A549 treated with ZK216348 at 1 μM for 4 hours (cell line): ENCODE measurements at places on chromosomes 5 and 9. TPM values are rescaled to one million over a fixed set of nuclear protein-coding genes. Genes with fewer than 3 reads are reported as not detected.

CCL28 gene
- total RNA-seq: 0.06 to 0.22 TPM (median 0.14 TPM) in 4 of 5 replicates, not detected in the other

ENTPD8 gene
- total RNA-seq: 0.18 to 0.29 TPM (median 0.19 TPM) in 5 replicates

TMEM232 gene
- total RNA-seq: 0.68 TPM in 1 of 5 replicates, not detected in the others

SLCO4C1 gene
- total RNA-seq: 0.04 TPM in 1 of 5 replicates, not detected in the others

DNAI1 gene
- total RNA-seq: 0.29 TPM in 1 of 5 replicates, not detected in the others

ATP10B gene
- not detected in 5 replicates for total RNA-seq

OCLN gene
- 9.6 to 15.3 TPM (median 10.1 TPM) in 5 replicates for total RNA-seq

SHC3 gene
- total RNA-seq: 0.36 to 0.58 TPM (median 0.47 TPM) in 5 replicates

CD74 gene
- not detected in 5 replicates for total RNA-seq

ZNF354C gene
- total RNA-seq: 0.53 to 0.97 TPM (median 0.84 TPM) in 5 replicates

SPAAR gene
- total RNA-seq: 0.15 to 0.16 TPM in 2 of 5 replicates, not detected in the others

COL5A1 gene
- total RNA-seq: 33.7 to 68.2 TPM (median 47.1 TPM) in 5 replicates

IL17B gene
- total RNA-seq: not detected in 5 replicates
